ENCODE measurements at places on chromosomes 12 and 14.

- DNase-seq = peak; percentile 51
Measured at GRCh38 chr14:70780396-70781075, 28.8 kb downstream of the MAP3K9 start.

- no peak for DNase-seq
Measured at GRCh38 chr12:45839917-45840316, 110.4 kb downstream of the ARID2 start.

GRCh38 chr12:50734409-50735263 is 29.3 kb upstream of the ATF1 start:
- DNase-seq = peak; percentile 29

DNA sequence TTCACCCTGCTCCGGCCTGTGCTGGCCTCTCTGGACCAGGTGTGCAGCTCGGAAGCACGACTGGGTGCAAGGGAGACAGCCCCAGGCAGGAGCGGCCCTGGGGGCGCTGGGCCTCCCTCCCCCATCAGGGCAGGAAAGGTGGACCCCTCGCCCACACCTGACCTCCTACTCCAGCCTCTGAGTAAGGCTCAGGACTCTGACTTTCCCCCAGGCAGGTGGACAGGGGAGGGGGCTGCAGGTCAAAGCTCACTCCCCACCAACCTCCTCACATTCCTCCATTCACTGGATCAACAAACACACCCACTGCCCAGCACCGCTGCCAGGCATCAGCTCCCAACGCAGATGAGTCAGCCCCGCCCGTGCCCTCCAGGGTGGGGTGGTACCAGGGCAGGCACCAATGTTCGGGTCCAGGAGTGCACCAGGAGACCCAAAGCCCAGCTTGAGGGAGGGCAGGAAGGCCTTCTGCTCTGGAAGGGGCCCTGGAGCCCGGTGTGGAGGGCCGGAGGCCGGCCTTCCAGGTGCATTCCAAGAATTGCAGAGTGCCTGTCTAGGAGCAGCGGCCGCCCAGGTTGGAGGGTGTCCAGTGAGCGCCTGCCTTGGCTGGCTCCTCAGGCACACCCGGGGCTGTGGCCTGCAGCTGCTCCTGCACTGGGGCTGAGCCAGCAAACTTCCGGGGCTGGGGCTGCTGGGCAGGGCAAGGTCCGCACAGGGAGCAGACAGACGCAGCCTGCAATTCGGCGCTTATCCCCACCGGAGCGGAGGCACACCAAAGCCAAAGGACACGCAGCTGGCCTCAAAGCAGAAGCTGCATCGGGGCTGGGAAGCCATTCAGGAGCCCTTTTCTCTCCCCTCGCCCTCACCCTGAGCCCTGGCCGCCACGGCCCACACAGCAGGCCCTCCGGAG is 1.6 kb upstream of the INF2 start:
- no peak for DNase-seq

DNA sequence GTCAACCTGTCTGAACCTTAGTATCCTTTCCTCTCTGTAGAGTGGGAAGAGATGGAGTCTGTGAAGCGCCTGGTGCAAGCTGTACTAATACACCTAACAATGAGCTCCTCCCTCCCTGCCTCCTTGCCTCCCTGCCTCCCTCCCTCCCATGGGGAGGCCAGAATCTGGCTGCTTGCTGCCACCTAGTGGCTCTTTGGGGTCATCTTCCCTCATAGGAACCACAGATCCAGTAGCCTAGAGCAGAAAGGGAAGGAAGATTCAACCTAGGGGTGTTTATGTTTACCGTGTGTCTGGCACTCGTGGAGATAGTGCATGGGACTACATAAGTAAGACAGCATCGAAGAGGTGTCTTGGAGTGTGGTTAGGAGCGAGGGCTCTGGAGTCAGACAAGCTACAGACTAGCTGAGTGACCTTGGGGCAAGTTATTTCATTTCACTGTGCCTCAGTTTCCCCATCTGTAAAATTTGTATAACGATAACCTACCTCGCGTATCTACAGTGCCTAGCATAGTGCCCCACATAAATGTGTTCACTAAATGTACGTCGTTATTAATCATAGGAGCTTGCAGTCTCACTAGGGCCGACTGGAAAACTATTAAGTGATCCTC is 35.5 kb upstream of the TSPAN9 start:
- peak; percentile 89 for DNase-seq

DNA sequence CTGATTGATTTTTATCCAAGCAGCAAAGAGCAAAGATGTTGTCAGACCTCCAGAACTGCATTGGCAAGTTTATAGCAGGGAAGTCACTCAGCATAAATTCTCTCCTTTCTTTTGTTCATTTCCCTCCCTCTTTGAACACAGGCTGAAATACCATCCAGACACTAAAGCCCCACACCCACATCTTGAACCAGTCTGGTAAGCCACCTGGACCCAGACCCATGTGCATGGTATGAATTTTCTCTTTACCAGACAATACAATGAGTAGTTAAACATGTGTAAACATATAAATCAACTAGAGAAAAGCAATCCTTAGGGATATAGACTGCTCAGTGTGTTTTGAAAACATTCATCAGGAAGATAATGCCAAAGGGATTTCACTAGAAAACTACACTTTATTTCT is 488.3 kb upstream of the FLRT2 start:
- DNase-seq = no peak

- DNase-seq = no peak
Measured at GRCh38 chr14:23365732-23366425, 907 bp upstream of the EFS start.

- no peak for DNase-seq
Measured at GRCh38 chr12:88781909-88782308, 201.6 kb upstream of the KITLG start.

DNA sequence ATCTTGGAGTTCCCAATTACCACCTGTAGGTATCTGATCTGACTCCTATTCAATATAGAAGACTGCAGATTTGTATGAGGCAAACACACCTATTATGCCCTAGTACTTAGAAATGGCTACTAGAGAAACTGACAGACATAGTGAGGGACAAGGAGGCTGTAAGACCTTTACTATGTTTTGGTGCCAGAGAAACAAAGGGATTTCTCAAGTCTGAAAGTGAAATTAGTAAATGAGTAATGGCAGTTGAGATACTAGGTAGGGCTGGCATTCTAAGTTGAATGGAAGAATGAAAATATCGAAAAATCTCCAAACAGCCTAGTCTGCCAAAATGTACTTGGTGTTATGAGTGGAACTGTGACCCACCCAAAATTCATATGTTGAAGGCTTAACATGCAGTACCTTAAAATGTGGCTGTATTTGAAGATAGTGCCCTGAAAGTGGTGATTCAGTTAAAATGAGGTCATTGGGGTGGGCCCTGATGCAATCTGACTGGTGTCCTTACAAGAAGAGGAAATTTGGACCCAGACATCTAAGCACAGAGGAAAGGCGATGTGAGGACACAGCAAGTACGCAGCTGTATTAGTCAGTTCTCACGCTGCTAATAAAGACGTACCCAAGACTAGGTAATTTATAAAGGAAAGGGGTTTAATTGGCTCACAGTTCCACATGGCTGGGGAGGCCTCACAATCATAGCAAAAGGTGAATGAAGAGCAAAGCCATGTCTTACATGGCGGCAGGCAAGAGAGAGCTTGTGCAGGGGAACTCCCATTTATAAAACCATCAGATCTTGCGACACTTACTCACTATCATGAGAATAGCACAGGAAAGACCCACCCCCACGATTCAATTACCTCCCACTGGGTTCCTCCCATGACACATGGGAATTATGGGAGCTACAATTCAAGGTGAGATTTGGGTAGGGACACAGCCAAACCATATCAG is 127.0 kb downstream of the APAF1 start:
- no peak for DNase-seq

- DNase-seq = no peak
Measured at GRCh38 chr14:49036984-49037516, 549.1 kb downstream of the RPS29 start.

DNA sequence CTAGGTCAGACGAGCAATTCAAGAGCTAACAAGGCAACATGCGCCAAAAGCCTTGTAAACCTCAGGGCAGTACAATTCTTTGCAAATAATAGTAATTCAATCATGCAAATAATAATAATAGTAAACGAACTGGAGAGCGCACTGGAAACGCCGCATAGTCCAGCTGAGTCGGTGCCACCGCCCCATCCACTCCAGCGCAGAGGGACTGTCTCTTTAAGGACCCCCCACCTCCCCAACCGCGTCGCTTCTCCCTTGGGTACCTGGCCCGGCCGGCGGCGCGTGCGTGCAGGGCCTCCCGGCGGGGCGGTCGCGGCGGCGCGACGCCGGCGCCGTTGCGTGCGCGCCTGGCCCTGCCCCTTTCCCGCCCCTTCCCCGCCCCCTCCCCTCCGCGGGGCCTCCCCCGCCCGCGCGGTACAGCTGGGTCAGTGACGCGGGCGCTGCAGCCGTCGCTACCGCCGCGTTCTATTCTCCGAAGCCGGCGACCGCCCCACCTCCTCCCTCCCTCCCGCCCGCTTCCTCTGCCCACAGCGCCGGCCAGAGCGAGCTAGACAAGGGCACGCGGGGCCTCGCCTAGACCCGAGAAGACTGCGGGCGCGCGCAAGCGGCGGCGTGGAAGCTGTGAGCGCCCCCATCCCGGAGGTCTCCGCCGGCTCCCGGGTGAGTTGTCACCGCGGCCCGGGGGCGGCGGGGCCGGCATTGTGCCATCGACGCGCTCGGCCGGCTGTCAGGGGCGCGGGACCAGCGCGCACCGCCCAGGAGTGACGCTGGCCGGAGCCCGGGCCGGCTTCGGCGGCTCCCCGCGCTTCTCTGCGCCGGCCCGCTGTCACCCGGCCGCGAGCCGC is at the start of gene SUSD6:
TSS of gene SUSD6 (plus strand) at position 425 of the 842 bp plus-strand sequence. CDS start 46,997 bp downstream, outside the sequence.
- peak; percentile 96 for DNase-seq

DNA sequence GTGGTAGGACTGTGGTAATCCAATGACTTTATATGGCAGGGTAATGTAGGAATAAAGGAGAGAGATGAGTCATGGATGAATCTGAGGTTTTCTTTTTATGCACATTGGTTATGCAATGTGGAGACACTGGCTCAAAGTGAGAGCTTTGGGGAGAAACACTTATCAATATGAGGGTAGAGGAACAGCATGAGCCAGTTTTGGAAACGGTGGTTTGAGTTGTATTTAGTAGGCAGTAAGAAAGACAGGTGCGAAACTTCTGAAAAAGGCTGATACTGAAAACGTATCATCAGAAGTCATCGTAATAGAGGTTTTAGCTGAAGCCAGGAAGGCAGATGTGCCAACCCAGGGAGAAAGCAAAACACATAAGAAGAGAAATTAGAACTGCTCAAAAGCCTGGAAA is 854.8 kb upstream of the SEL1L start:
- DNase-seq = no peak

DNA sequence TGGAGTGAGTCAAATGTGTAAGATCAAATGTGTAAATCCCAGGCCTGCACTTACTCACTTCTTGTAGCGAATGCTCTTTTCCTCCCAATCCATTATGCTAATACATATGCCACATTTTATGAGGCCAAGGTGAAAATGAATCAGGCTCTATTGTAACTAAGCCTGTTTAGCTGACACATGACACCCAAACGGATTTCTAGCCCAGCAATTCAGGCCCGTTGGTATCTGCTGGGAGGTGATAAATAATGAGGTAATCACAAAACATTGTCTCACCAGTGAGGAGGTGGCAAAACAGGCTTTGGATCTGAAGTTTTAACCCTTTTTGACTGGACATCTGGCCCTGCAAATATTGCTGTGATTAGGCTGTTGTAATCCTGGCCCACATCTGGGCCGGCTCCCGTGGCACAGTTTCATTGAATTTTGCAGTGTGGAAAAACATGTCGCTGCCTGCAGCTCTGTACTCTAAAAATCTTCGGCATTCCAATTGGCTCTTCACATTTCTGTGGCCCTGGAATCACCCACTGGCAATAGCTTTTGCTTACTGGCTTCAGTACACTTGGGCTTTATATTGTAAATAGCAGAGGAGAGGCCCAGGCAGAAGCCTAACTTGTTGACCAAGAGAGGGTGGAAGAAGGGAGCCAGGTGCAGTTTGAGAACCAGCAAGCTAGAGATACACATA is 106.1 kb downstream of the PAX9 start:
- DNase-seq = no peak

DNA sequence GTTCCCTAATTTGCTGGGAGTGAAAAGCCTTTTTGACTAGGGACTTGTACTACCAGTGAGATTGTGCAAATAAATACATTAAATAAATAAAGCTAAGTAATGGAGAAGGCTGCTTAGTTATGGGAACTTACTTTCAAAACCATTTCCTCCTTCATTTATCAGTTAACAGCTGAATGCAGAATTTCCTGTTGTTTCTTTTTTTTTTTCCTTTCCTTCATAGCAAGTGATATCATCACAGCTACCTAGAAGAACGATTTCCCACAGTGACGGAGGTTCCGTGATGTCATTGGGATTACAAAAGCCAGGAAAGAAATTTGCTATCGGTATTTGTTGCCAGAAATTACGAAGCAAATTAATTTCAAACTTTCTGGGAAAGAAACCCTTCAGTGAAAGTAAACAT is 42.1 kb upstream of the SOCS2 start:
- peak; percentile 55 for DNase-seq

DNA sequence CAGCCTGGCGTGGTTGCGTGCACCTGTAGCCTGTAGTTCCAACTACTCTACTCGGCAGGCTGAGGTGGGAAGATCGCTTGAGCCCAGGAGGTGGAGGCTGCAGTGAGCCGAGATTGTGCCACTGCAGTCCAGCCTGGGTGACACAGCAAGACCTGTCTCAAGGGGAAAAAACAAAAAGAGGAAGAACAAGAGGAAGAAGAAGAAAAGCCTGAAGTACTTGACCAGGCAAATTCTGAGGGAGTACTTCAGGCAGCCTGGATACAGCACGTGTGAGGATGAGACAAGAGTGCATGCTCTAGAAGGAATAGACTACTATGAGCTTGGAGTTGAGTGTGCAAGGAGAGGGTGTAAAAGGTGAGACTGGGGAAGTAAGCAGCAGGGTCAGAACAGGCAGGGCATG is 1.8 kb downstream of the GDF3 start:
- peak; percentile 65 for DNase-seq

DNA sequence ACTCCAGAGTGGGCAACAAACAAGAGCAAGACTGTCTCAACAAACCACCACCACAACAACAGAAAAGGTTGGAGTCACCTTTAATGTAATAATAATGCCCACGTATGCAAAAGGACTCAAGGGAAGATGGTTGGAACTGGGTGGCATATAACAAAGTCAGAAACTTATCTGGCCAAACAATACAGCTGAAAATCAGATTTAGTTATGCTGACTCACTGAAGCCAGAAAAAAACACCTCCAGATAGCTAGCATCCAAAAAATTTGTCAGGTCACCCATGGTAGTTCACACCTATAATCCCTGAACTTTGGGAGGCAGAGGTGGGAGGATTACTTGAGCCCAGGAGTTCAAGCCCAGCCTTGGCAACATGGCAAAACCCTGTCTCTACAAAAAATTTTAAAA is 24.4 kb downstream of the SLC11A2 start:
- DNase-seq = no peak

DNA sequence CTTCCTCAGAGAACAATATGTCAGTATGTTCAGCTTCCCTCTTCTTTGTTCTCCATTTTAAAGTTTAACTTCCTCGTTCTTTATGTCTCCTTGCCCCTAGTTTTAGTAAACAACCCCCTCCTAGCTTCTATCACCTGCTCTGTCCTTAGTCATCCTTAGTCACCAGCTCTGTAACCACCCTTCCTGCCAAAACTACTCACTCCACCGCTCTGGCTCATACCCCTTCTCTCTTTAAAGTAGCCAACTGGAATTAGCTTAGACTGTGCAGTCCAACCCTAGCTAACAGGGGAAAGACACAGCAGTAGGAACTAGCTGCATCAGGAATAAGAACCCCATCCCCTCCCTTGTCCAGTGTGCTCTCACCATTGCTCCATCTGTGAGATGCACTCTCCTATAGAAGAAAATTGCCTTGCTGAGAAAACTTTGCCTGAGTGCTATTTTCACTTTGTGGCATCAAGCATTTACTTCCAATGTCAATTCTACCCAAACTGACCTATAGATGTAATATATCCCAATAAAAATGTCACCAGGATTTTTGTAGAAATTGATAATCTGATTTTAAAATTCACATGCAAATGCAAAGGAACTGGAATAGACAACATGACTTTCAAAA is 603.2 kb downstream of the C12orf50 start:
- DNase-seq = no peak

Measured in suppressor macrophage treated with lipopolysaccharide for 1 hour (primary cell).